ENCODE measurements at places on chromosomes 5 and 9. TPM values are rescaled to one million over a fixed set of nuclear protein-coding genes. Genes with fewer than 3 reads are reported as not detected.

DNA sequence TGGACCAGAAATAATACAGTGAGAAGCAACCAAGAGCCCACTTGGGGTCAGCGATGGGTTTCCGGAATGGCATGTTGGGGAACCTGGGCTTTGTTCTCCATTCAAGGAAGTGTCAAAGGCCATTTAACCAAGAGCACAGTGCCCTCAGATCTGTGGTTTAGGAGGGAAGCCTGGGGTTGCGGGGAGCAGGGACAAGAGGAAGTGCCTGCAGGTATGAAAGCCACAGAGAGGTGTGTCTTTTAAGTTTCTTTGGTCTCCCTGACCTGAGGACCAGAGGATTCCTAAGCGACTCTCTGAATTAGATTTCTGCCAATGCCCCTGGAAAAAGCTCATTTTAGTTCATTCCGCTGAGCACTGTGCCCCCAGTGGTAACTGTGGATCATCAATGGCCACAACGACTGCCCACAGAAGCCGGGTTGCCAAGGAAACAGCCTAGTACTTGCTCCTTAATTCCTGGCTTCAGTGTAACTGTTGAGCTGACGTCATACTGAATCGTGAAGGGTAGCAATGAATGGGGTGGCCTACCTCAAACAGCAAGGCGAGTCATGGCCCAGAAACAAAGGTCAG is 107.3 kb upstream of the SPIN1 start:
- no peak for DNase-seq

Gene IFNA16
- total RNA-seq, result not detected

Gene CCDC192
- total RNA-seq, result not detected

DNA sequence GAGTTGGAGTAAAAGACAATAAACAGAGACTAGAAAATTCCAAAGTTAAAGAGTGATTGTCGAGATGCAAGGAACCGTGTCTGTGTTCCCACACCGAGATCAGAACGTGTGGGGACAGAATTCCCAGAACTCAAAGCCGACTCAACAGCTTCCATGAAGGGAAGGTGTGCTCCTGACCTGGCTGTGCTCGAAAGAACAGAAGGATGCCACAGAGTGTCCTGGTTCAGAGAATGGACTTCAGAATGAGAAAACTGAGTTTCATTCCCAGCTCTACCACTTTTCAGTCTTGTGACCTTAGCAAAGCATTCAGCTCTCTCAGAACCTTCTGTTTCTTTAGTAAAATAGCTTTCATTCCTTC is 420.0 kb upstream of the SLC30A5 start:
- DNase-seq, result no peak

GRCh38 chr5:8508231-8508630 is 639.3 kb downstream of the MTRR start:
- DNase-seq, result no peak

DNA sequence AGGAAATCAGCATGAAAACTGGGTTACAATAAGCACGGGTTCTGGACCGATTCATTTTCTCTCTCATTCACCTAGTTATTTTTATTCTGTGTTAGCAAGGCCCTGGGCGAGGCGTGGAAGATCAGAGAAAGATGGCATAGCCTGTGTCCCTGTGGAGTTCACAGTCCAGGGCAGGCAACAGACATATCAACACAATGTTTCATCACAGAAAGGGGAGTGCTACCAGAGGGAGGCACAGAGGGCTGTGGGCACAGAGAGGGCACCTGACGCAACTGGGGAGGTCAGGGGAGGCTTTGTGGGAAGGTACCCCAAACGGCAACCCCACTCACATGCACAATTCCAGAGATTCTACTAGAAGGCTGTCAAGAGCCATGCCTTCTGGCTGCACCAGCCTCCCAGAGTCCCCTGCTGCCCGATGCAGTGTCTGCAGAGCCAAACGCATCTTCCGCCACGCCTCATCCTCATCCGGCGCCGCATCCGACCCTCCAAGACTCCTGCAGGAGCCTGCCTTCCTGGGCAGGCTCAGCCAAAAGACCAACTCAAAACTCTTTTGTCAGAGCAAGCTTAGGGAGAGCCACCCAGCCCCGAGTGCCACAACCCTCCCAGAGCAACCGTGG is 1.4 kb downstream of the FAM193B start:
- DNase-seq, result no peak

DNA sequence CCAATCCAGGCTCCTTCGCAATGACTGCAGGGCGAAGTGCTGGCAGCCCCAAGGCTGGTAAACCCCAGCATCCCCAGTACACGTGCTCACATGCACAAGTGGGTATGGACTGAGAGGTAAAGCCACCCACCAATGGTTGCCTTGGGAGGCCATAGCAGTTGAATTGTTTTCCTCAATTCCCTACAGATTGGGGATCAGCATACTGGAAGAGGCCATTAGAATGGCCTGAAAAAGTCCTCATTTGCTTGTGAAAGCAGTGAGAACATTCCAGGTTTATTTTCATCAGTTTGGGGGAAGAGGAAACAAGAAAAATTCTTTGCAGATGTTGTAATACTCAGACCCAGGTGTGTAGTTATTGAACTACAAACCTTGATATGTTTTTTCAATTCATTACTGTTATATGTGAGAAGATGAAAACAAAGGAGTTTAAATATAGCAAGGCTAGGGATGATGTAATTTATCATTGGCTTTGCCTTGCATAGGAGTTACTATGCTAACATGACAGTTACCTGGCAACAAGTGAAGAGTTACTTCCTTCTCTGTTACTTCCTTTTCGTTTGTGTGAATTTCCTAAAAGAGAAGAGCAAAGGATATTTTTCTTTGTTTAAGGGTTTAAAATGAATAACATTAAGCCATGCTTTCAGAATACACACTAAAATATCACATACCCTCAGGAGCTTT is 36.4 kb downstream of the MTMR12 start:
- no peak for DNase-seq

DNA sequence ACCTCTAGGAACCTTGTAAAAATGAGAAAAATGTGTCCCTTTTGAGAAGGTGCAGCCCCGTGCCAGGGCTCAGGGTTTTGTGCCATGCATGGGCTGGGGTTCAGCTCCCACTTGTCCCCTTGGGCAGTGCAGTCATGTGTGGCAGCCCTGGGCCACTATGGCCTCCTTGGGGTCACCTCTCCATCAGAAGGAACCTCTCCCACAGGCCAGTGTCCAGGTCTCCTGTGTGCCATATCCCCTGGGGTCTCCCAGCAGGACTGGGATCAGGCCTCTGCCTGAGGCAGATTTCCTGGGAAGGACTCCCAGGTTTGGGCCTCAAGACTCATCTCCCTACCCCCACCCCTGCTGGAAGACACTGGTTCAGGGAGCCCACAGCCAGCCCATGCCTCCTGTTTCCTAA is 189.1 kb downstream of the PAX5 start:
- no peak for DNase-seq

Gene IRX2
- total RNA-seq, result 0.10 TPM

Gene SEMA6A
- total RNA-seq, result 7.2 TPM

Gene PCDHGA5
- total RNA-seq, result 8.1 TPM

DNA sequence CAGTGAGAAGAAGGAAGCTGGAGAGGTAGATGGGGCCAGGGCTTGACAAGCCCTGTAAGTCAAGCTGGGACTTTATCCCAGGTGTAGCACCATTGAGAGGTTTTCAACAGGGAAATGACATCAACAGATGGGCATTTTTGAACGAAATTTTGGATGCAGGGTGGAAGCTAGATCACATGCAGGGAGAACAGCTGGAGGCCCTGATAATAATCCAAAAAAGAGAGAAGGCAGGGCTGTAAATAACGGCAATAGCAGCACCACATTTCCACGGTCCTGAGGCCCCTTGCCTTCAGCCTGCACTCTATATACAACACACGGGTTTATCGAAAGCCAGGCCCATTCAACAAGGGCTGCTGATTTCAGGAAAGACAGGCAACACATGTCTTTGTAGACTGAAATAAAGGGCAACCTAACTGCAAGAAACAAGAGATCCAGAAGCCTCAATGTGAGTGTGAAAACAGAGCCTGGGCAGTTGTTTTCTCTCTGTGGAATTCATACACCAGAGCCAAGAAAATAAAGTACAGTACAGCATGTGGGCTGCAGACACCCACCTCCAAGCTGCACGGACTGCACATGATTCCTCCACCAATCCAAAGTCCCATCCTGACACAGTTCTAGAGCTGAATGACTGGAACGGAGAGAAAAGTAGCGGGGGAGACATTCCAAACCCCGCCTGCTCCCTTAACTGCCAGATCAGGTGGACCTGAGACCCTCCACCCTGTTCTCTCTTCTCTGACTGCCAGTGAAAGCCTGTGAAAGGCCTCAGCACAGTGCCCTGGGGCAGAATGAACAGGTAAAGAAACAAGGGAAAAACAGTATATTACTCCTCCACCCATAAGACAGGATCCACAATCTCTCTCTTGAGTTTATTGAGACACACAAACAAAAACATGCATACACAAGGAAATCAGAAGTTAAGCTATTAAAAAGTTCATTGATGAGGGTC is 36.3 kb downstream of the KLHL3 start:
- DNase-seq, result no peak

DNA sequence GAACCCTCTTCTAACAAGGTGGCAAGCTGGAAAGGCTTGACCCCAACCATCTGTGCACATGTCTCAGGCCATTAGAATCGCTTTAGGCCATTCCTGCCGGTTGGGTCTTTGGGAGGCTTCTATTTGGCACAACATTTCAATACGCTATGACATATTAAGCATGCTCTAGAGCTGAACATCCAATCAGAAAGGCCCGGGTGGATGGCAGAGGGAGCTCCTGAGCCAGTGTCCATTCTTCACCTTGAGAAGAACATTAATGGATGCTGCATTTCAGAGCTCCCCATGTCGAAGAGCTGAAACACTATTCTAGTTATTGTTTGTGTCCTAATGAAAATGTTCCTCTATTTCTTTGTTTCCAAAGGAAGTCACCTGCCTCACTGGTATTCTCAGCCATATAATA is 12.8 kb downstream of the SPATA9 start:
- no peak for DNase-seq

GRCh38 chr9:131394464-131395156 is 724 bp downstream of the PRRC2B start:
- DNase-seq, result peak; percentile 60

Gene CCDC183
- 1.2 TPM for total RNA-seq

Gene PCDHA5
- 0.11 TPM for total RNA-seq

- peak; percentile 4 for DNase-seq
Observed at GRCh38 chr5:180133060-180133459, 61.5 kb upstream of the RNF130 start.

- no peak for DNase-seq
Observed at GRCh38 chr9:18585996-18586395, 112.0 kb downstream of the ADAMTSL1 start.

Gene SPATA31C1
- total RNA-seq, result not detected

Gene PDCD1LG2
- total RNA-seq, result 0.51 TPM

- no peak for DNase-seq
Observed at GRCh38 chr9:114367772-114368569, 19.8 kb downstream of the AKNA start.

Gene GFI1B
- total RNA-seq, result not detected

DNA sequence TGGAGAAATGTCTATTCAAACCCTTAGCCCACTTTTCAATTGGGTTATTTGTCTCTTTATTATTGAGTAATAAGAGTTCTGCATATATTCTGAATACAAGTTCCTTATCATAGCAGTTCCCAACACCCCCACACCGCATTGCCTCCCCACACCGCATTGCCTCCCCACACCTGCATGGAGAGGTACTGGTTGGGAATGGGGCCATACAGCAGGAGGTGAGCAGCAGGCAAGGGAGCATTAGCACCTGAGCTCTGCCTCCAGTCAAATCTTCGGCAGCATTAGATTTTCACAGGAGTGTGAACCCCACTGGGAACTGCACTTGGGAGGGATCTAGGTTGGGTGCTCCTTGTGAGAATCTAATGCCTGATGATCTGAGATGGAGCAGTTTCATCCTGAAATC is 10.6 kb upstream of the SAP30L start:
- DNase-seq, result no peak

Gene ABITRAM
- total RNA-seq, result 9.4 TPM

DNA sequence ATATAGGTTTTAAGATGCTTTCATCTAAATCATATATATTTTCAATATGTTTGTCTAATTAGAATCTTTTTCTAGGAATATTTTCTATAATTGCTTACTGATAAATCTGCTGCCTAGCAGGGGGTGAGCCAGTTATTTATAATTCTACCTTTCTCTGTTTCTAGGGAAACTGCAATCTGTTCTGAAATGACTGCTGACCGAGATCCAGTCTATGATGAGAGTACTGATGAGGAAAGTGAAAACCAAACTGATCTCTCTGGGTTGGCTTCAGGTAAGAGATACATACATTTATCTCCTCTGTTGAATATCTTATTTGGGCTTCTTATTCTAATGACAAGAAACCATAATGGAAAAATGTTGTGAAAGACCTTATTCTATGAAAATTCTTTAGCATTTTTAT is 127.3 kb downstream of the XRCC4 start:
- DNase-seq, result no peak

GRCh38 chr9:1604942-1605560 is 410.1 kb upstream of the SMARCA2 start:
- DNase-seq, result no peak

DNA sequence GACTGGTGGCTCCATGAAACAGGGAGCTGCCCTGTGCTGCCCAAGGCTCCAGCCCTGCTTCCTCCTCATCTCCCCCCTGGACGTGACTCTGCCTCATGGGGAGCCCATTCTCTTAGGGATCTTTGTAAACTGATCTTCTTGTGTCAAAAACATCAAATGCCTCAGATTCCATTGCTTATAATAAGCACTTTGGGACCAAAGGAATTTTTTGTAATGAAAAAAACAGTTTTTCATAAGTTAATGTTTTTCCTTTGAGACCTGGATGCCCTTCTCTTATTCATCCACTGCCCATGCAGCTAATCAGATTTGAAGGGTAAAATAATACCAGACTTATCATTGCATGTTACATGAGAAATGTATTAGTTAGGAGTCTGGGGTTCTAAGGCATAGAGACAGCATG is 41.7 kb downstream of the PALM2AKAP2 start:
- DNase-seq, result no peak

Gene MOB3B
- total RNA-seq, result 68.2 TPM

Gene GAPT
- total RNA-seq, result 0.33 TPM

Gene CAMK2A
- 0.62 TPM for total RNA-seq

Gene PITX1
- 0.15 TPM for total RNA-seq

DNA sequence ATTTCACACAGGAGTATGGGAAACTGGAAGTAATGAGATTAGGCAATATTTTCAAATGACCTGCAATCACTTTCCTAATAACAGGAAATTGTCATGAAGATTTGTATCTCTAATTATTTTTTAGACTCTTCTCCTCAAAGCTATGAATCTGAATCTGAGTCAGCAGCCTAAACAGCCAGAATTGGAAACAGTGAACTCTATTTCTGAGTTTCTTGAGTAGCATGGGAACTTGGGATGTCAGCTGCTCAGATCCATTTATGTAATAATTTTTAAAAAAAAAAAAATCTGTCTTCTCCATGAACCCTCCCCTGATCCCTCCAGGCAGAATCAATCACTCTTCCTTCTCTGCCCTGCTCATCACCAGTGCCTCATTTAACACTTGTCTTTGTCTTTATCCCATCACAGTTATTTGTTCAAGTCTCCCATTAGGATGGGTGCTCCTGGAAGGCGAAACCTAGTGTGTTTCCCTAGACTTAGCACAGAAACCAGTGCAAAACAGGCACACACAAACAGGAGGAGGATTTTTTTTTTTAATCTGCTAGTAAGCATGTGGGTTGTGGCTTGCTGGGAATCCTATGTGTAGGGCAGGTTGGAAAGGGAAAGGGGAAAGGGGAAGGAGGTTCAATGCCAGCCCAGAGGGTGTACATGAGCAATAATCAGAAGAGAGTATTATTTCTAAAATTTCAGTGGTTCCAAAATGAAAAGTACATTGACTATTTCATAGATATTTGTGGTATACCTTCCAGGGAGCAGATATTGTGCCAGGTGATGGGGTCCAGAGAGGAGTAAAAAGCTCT is 186.8 kb downstream of the TTLL11 start:
- DNase-seq, result no peak

All from ovary (tissue), 10 donors.